T-helper 1 cell (primary cell): ENCODE measurements at places on chromosomes 12 and 14.

GRCh38 chr12:112439769-112440168 is 21.0 kb downstream of the PTPN11 start:
- no peak for DNase-seq

DNA sequence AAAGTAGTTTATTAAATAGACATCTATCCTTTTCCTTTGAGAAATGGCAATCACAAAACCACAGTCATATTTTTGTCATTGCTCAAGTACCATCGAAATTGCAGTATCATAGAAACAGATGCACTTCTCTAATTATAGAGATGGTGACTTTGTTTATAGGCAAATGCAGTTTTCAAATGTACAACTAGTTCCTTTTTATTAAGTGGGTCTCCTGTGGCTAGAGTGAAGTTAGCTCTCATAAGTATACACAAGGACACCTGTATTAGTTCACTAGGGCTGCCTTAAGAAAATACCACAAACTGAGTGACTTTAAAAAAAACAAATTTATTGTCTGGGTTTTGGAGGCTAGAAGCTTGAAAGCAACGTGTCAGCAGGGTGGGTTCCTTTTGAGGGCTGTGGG is 62.8 kb downstream of the OTOGL start:
- no peak for DNase-seq

GRCh38 chr14:82366803-82367202 is 833.1 kb upstream of the SEL1L start:
- DNase-seq: no peak

- no peak for DNase-seq
Measured at GRCh38 chr14:50772412-50772811, 58.5 kb downstream of the NIN start.

- no peak for DNase-seq
Measured at GRCh38 chr12:54279227-54279631, 693 bp downstream of the CBX5 start.

GRCh38 chr14:31881531-31882310 is 195.4 kb upstream of the ARHGAP5 start:
- no peak for DNase-seq

GRCh38 chr12:89559753-89560152 is 33.9 kb upstream of the POC1B start:
- no peak for DNase-seq
